K562 (cell line): ENCODE measurements at places on chromosomes 3 and 15. TPM values are rescaled to one million over a fixed set of nuclear protein-coding genes. Genes with fewer than 3 reads are reported as not detected.

DNA sequence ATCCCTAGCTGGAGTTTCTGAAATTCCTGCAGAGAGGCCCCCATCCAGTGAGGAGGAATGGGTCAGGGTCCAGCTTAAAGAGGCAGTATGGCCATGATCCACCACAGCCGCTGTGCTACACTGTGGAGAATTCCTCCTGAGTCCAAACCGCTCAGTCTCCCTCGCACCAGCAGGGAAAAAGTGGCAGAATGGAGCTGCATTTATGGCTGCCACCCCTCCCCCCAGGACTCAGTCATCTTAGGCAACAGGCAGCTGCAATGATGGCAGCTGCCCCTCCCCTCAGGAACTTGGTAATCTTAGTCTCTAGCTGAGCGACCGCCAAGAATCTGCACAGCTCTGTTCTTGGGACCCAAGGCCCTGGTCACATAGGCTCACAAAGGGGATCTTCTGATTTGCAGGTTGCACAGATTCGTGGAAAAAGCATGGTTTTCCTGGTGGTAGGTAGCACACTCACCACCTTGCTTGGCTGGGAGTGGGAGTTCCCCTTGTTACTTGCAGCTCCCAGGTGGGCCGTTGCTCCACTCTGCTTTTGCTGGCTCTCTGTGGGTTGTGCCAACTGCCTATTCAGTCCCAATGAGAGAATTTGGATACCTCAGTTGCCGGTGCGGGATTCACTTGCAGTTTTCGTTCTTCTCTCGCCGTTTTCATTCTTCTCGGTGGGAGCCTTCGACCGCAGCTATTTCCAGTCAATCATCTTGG, 204.1 kb downstream of the STXBP5L start:
- DNase-seq, result peak; percentile 1

DNA sequence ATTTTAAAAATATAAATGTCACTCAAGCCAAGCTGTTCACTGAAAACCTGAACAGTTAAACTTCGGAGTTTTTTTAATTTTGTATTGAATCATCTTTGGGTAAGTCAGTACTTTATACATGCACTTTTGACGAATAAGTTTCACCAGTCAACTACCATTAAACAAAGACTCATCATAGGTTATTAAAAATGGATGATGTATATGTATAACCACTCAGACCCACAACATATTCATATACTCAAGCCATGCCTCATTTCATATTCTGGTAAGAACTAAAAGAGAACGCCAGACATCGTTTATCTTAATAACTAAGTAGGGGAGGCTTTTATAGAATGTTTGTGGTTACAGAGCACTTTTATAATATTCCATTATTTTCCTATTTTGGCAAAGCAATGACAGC, 18.3 kb downstream of the MSL2 start:
- no peak for DNase-seq

GRCh38 chr15:64870353-64870752, 28.6 kb downstream of the PLEKHO2 start:
- no peak for DNase-seq

DNA sequence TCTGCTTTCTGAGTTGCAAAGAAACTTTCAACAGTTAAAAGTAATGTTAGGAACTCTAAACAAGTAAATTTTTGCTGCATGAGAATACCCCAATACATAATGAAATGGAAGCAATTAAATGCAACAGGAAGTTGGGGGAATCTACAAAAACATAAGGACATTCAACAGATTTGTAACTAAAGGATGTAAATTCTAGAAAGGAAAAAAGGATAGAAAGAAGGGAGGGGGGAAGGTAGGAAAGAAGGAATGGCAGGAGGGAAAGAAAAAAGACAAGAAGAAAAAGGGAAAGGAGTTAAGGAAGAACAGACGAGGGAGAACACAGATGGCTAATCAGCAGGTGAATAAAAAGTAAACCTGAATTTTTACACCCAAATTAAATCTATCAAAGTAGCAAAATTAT, 22.3 kb upstream of the ANP32A start:
- DNase-seq, result no peak

- no peak for DNase-seq
These were observed 317.8 kb downstream of the LPP start for GRCh38 chr3:188471723-188472122.

- no peak for DNase-seq
These were observed 60.5 kb downstream of the ITGB5 start for GRCh38 chr3:124826703-124827102.

GRCh38 chr3:127748754-127749327, 73.5 kb downstream of the MGLL start:
- DNase-seq, result no peak

DNA sequence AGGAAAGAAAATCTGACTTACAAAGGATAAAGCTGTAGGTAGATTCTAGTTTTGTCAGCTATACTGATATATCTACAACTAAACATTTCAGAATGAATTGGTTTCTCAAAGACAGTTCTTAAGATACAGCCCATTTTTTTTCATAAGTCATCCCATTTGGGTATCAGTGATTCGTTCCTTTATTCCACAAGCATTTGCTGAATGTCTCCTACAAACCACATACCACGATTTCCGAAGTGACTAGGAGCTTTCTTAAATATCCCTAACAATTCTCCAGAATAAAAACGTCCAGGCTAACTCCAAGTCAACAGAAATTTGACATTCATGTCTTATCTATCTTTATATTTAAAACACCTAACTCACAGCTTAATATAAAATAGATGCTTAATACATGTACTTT, 59.8 kb downstream of the TP53BP1 start:
- no peak for DNase-seq

DNA sequence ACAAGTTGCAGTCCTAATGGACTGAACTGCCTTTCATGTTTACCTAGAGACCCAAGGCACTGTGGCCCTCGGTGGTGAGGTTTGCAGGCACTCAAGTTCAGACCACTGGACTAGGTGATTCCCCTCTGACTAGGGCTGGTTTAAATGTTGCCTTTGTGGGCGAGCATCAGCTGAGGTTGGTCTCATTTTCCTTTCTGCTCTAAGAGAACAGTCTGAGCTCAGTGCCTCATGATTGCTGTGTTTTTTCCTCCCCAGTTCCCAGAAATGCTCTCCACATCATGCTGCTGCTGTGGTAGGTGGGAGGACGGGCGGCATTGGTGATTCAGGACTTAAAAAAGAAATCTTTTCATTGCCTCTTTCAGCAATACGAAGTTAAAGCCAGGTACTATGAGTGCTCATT, 237.2 kb downstream of the MBNL1 start:
- DNase-seq, result no peak

DNA sequence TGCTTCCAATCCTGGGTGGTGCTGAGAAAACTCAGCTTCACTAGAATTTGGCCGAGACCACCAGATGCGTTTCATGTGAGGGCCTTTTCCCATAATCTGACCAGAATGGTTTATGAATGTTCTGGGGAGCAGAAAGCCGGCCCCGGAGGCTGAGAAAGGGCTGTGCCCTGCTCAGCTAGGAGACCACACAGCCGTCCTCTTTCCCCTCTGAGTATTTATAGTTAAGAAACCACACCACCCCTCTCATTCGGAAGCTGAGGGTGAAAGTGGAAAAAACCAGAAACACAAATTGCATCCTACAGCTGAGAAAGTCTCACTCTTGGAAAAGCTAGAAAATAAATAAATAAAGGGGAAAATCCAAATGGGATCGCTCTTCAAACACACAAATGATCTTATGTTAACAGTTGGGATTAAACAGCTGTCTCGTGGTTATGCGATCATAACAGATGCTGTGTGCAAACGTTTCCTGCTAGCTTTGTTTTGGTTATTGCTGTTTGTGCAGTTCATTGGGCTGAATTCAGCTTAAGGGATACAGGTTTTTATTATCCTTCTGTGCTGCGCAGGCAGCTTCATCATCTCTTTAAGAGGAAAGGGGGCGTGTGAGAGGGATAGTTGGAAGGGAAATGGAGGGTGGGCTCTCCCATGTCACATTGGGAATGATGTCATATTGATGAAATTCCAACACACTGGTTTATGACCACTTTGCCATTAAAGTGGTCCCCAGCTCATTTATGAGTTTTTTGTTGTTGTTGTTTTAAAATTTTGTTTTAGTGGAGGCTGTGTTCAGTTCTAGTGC, 1026.2 kb upstream of the NR2F2 start:
- DNase-seq, result no peak

- no peak for DNase-seq
These were observed 249.7 kb upstream of the CNTN4 start for GRCh38 chr3:1848935-1849334.

GRCh38 chr3:122886946-122887345, 92.1 kb downstream of the SLC49A4 start:
- no peak for DNase-seq

GRCh38 chr3:80233576-80233975, 465.8 kb upstream of the ROBO1 start:
- DNase-seq, result no peak

- no peak for DNase-seq
These were observed 51.4 kb upstream of the LIPC start for GRCh38 chr15:58380280-58380945.

DNA sequence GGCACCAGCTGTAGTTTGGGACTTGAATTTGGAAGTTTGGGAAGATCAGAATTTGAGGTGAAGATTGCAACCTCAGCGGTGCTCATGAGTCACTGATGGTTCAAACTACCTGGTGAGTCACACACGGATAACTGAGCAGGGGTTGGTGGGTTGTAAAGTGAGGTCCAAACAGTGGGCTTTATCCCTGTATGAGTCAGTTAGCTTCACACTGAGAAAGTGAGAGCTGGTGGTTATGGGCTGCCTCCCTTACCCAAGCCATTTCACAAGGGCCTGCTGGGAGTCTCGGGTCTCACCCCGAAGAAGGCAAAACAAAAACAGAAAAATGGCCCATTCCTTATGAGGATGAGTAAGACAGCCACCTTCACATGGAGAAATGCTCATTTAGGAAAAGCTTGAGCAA, 77.0 kb downstream of the ITGA11 start:
- DNase-seq, result peak; percentile 21

DNA sequence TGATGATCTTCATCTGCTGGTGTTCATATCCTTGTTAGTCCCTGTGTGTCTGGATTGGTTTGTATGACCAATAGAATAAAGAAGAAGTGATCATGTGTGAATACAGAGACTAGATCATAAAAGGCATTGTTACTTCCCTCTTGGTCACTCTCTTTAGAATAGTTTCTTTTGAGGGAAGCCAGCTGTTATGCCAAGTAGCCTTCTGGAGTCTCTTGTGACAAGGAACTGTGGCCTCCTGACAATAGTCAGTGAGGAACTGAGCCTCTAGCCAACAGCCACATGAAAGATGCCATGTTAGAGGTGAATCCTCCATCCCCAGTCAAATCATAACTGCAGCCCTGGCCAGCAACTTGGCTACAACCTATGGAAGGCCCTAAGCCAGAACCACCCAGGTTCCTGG, 63.0 kb upstream of the SMAD3 start:
- DNase-seq, result no peak

GRCh38 chr3:10505050-10505790, at the start of gene ATP2B2:
TSS of gene ATP2B2 (minus strand) at chr3:10505586. CDS start at chr3:10449543, 56,043 bp downstream.
- no peak for DNase-seq

DNA sequence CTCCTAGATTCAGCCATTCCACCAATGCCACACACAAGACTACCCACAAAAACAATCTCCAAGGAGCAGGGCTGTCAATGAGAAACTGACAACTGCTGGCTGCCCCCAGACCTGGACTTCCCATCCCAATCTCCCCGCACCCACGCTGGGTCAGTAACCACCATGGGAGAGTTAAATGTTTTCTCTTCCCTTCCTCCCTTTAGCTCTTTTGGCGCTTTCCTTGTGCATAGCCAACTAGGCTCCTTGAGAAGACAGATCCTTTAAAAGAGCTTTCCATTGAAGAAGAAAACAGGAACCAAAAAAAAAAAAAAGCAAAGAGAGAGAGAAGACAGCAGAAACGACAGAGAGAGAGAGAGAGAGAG, 8.3 kb downstream of the BCL6 start:
- no peak for DNase-seq

- DNase-seq, result peak; percentile 17
These were observed 46.9 kb downstream of the SFMBT1 start for GRCh38 chr3:52998771-52999513.

GRCh38 chr3:143956838-143957237, 14.8 kb upstream of the DIPK2A start:
- DNase-seq, result no peak

DNA sequence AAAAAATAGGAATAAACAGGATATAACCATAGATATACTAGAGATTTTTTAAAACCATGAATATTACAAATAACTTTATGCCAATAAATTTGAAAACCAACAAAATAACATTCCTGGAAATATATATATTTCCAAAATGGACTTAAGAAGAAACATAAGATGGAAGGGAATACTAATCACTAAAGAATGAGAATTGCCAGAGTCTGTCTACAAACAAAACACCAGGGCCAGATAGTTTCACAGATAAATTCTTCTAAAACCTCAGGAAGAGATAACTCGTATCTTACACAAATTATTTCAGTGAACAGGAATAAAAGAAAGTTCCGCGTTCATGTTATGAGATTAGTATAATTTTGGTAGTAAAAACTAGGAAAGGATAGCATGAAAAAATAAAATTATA, 107.3 kb downstream of the HERC1 start:
- DNase-seq, result no peak

DNA sequence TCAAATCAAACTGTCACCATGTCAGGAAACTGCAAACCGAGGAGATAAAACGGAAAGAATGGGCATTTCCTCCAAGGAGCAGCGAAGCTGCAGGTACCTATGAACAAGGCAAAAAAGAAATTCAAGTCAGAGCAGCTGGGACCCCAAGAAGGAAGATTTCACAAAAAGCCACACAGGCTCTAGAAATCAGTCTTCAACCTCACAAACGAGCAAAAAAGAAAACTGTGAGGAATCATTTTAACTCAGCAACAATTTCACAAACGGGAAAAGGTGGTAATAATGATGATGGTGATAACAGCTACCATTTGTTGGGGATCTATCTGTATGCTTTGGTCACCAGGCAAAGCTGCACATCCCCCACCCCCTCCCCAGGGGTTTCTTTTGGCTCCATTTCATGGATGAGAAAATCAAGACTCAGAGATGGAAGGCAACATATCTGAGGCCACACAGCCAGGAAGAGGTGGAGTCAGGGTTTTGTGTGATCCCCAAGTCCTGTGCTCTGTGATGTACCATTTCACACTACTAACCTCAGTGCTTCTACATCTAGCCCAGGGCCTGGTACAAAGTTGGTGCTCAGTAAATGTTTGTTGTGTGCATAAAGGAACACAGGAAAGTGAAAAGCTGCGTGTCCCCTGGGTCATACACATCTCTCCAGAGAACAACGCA, 109.9 kb downstream of the IQSEC1 start:
- no peak for DNase-seq

- DNase-seq, result no peak
These were observed 199.1 kb upstream of the AZI2 start for GRCh38 chr3:28547677-28548076.

GRCh38 chr15:80710635-80711554, 15.8 kb downstream of the ABHD17C start:
- DNase-seq, result no peak

Gene IL16
- 16.0 and 16.8 TPM in 2 replicates for total RNA-seq

Gene ZNF501
- 3.9 and 4.4 TPM in 2 replicates for total RNA-seq

Gene CLDN16
- not detected in 2 replicates for total RNA-seq

Gene LDHAL6B
- not detected in 2 replicates for total RNA-seq

Gene NKIRAS1
- 4.3 and 5.1 TPM in 2 replicates for total RNA-seq

Gene IGSF10
- total RNA-seq, result 0.33 and 0.63 TPM in 2 replicates

Gene CA12
- total RNA-seq, result 0.07 and 0.09 TPM in 2 replicates

Gene PRSS50
- not detected in 2 replicates for total RNA-seq

Gene IGSF11
- 1.2 and 1.5 TPM in 2 replicates for total RNA-seq

Gene ECE2
- total RNA-seq, result not detected in 2 replicates

Gene FOXB1
- not detected in 2 replicates for total RNA-seq

Gene PPARG
- 0.38 TPM in 1 of 2 replicates, not detected in the other for total RNA-seq

Gene KLHL40
- not detected in 2 replicates for total RNA-seq
